HL-60 (cell line): ENCODE measurements at places on chromosomes 12 and 14.

DNA sequence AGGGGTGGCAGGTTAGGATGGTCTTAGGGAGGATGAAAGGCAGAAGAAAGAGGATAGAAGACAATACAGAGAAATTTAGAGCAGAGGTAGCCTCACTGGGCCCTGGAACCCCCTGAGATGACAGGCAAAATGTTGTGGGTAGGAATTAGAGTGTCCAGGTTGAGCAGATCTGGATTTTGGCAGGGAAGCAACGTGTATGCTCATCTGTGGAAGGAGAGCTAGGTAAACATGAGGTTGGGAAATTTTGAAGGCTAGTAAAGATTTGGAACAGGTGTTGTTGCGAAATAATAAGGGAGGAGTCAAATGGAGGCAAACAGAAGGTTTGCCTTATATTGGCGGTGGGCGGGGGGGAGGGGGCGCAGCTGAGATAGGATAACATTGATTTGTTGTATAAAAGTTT, 5.3 kb downstream of the HSD17B6 start:
- no peak for DNase-seq

GRCh38 chr14:88933191-88933590, 108.7 kb downstream of the TTC8 start:
- DNase-seq: no peak

GRCh38 chr12:29702972-29703371, 80.8 kb downstream of the TMTC1 start:
- no peak for DNase-seq

DNA sequence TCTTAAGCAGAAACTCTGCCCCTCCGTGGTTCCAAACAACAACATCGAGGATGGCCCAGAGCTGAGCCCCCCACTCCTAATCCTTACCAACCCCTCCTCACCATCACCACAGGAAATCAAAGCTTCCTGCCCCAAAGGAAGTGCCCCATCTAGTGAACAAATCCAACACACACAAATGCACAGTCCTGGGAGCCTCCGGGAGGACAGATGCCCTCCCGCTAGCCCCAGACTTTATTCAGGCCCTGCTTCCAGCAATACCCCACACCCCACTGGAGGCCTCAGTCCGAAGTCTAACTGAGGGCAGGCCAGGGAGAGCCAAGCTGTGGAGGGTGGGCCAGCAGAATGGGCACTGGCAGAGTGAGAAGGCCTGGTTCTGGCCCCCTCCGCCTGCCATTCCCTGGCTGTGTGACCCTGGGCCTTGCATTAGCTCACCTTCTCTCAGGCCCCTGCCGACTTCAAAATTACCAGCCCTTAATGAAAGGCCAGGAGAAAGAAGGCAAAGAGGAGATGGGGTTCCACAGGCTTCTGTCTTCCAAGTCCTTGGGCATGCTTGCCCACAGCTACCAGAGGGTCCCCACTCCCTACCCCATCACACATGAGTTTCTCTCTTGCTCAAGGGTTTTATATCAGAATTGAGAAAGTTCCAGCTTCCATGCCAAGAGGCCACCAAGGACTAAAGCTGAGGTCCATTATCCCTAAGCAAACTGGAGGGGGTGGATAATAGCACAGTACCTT, 2.3 kb downstream of the HDAC7 start:
- no peak for DNase-seq

DNA sequence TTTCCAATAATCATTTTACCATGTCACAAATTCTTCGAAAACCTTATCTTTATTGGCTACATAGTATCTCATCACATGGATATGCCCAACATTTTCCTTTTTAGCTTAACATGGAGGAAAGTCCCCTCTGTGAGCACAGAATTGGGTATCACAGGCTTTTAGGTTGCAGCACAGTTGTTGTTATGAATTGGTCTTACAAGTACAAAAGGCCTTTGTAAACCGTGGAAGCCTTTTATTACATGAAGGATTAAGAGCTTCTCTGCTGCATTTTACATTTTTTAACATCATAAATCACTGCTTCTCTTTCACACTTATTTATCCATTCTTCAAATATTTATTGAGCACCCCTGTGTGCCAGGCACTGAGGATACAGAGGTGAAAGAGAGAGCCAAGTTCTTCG, 26.2 kb downstream of the UBE3B start:
- DNase-seq: no peak

GRCh38 chr14:98501335-98501734, 770.7 kb downstream of the BCL11B start:
- no peak for DNase-seq

GRCh38 chr14:54483846-54484245, 4.9 kb downstream of the GMFB start:
- no peak for DNase-seq

- peak; percentile 47 for DNase-seq
These were observed at the start of gene ZBTB42 for GRCh38 chr14:104800771-104801519. Gene ZBTB42 (plus strand): TSS chr14:104801101. CDS start chr14:104801198, 97 bp downstream.

DNA sequence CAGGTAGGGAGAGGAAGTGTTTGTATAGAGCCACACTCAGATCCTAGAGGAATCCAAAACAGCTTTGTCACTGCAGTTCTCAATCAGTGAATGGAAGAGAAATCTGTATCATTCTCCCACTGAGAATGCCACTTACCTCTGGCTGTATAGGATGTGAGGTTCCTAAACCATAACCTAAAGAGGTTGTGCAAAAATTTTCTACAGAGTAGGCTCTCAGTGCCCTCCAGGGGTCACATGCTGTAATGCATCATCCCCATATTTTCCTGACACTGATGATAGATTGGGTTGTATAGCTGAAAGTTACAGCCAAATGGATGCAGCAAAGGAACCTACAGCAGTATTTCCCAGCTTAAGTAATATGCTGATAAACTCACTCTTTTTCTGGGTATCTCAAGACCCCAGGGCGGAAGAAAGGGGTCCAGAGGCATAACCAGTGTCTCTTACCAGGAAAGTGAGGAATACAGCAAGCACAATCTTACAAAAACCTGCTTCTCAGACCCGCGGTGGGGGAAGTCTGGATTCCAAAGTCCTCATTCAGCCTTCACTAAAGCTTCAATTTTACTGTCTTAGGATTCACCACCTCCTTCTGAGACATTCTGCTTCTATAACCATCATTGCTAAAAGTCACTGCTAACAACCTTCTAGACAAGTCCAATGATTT, 3.8 kb downstream of the BCDIN3D start:
- peak; percentile 61 for DNase-seq

- DNase-seq: no peak
These were observed 10.6 kb downstream of the EIF2B2 start for GRCh38 chr14:75013290-75013689.

GRCh38 chr14:68341411-68342212, 451.3 kb downstream of the ZFP36L1 start:
- DNase-seq: no peak

GRCh38 chr12:120855823-120856588, 48.2 kb downstream of the SPPL3 start:
- no peak for DNase-seq

GRCh38 chr12:116187151-116187511, 90.4 kb downstream of the MED13L start:
- no peak for DNase-seq

DNA sequence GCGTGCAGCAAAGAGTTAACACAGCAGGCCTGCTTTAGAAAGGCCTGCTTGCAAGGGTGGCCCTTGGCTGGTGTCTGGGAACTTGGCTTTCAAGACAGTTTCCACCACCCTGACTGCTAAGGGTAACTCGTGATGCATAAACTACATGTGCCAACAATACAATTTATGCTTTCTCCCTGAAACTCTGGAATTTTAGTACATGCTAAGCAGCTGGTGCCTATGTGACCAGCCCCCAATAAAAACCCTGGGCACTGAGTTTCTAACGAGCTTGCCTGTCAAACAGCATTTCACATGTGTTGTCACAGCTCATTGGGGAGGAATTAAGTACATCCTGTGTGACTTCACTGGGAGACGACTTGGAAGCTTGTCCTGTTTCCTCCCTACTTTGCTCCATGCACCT, 133.1 kb downstream of the SLC5A8 start:
- no peak for DNase-seq

GRCh38 chr12:104643819-104644669, 187.3 kb downstream of the CHST11 start:
- DNase-seq: peak; percentile 87

DNA sequence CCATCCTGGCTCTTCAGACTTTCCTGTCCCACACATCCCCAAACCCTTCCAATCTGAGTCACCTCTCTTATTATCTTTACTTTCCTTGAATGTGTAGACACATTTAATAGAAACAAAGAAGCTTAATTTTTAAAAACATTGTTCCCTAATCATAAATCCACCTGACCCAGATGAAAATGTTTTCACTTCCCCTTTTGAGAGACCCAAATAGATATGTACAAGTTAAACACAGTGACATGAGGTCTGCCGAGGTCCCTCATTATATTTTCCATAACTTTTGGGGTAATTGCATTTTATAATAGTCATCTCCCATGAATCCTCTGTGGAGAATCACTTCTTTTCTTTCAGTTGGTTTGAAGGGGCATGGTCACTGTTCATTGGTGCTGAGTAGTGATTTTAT, 191.1 kb downstream of the GRIN2B start:
- no peak for DNase-seq

DNA sequence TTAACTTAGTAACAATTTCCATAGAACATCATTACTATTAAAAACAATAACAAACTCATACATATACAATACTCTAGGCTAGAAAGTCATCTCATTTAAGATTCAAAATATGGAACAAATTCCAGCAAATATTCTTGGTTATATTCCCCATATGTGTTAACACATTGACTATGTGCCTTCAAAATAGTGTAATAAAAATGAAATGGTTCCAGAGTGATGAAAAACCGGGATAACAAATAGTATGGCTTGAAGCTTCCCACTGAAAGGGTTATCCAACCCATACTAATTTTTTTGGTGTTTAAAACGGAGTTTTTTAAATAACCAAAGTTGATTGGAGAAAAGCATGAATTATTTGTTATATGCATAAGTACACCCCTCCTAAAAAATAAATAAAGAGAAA, 5.3 kb downstream of the LRIG3 start:
- no peak for DNase-seq

DNA sequence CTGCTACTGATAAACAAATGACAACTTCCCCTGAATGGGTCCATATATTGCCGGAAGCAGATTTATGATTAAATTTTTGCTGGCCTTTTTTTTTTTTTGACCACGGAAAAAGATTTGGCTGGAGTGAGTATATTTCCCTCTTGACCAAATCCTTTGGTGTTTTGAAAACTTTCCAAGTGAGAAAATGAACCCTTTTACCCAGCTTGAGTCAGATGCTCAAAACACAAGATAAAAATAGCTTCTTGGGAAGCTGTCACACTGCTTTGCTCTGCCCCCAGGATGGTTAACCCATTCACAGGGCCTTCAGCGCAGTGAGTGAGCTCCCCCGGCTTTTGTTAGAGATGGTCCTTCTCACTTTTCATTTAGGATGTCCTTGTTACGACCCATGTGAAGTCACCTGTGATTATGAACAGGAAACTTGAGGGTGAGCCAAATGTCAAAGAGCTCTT, 224.3 kb downstream of the PELI2 start:
- DNase-seq: no peak

DNA sequence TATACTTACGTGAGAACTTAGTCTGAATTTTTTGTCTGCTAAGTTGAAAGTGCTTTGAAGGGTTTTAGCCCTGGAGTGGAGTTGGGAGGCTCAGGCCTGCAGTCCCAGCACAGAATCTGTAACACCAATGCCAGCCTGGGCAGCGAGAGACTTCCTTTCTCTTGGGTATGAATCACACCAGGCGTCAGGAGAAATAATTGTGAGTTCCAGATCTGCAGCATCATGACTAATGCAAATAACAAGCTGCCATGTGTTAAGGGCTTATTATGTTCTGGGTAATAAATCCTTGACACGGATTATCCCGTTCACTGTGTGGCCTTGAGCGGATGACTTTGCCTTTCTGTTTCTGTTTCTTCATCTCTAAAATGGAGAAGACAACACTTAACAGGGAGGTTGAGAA, 70.6 kb downstream of the B4GALNT3 start:
- DNase-seq: no peak

DNA sequence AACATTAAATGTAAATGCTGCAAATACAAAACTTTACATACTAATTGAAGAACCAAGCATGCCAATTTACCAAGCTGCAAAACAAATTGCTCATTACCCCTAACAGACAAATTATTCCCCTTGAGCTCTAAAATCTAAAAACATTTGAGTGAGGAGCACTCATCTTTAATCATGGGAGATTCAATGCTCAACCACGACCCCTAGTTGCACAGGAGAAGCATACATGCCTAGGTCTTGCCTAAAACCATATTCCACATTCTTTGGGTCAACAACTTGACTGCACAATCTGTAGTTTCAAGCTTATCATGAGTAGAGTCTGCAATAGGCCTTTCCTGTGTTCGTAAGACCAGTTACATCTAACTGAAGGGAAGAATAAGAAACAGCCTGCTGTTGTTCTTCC, 69.7 kb downstream of the MGAT4C start:
- DNase-seq: no peak

- DNase-seq: peak; percentile 69
These were observed 5.0 kb downstream of the PPTC7 start for GRCh38 chr12:110577864-110578693.

GRCh38 chr12:78229591-78230101, 399.0 kb downstream of the NAV3 start:
- peak; percentile 34 for DNase-seq

DNA sequence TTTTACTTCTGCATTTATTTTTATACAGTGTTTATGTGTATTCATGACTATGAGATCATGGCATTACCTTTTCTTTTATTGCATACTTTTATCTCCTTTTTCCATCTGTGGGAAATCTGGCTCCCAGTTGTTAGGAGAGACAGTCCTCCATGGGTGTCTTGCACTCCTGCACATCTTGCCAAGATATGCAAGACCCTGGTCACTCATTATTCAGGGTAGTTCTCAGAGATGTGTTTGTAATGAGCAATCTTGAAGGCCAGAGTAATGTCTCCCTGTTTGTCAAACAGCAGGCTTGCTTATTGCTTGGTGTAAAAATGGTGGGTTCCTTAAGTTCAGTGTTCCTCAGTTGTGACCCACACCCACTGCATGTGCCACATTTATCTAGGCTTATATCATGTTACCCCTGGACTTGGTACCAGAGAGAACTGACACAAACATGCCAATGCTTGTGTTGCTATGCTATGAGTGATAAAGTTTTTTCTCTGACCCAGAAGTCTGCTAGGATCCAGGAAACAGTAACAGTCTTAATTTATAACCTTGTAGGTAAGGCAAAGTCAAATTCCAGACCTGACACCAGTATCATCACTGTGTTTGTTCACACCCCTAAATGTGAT, 36.8 kb downstream of the PPHLN1 start:
- DNase-seq: no peak

GRCh38 chr12:101498252-101498651, 23.1 kb downstream of the SPIC start:
- DNase-seq: no peak
